Fibroblast of mammary gland (primary cell): ENCODE measurements at places on chromosomes 2 and 18.

GRCh38 chr18:66867653-66868052 lies 263.8 kb upstream of the CDH19 start:
- DNase-seq: no peak

DNA sequence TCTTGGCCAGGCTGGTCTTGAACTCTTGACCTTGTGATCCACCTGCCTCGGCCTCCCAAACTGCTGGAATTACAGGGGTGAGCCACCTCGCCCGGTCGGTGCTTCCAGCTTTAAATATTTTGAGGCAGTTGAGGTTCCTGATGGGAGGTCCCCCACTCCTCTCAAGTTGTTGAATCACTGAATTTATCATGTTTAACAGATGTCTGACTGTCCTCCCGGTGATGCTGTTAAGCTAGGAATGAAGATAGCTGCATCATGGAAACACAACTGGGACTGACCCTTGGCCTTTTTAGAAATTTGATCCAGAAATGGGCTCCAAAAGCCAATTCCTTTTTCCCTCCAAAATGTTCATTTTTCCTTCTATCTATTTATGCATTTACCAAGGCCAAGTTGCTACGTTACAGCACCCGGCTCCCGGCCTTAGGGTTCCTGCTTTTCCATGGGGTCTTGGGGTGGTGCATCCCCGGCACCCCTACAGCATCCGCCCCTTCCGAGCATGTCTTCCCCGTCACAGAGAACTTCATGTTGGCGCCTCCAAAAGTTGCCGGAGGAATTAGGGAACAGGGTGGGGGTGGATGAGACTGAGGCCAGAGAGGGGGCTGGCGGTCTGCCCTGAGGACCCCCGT lies 43.9 kb downstream of the PAX8 start:
- peak; percentile 68 for DNase-seq

DNA sequence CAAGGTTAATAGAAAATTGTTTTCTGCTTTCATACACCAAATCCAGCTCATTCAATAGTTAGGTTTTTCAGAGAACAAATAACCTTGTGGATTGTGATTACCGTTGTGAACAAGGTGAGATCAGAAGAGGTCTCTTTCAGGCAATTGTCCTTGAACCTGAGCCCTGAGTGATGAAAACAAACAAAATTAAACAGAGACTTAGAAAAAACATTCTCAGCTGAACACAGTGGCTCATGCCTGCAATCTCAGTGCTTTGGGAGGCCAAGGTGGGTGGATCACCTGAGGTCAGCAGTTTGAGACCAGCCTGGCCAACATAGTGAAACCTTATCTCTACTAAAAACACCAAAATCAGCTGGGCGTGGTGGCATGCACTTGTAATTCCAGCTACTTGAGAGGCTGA lies 68.1 kb downstream of the HNMT start:
- DNase-seq: no peak

DNA sequence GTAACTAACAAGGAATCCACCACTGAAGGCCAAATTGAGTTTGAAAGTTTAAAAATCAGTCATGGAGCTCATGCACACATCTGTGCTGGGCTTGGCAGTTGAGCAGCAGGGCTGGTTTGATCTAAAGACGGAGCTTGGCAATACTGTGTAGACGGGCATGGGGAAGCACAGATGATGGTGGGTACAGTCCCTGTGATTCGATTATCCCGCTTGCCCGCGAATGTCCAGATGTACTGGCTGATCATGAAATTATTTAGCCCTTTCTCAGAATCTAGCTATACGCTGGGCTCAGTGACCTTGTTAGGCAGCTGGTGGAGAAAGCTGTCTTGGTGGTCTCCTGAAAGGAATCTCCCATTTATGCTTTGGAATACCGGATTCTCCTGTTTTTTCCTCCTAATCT lies 74.8 kb upstream of the SOX11 start:
- DNase-seq: no peak

DNA sequence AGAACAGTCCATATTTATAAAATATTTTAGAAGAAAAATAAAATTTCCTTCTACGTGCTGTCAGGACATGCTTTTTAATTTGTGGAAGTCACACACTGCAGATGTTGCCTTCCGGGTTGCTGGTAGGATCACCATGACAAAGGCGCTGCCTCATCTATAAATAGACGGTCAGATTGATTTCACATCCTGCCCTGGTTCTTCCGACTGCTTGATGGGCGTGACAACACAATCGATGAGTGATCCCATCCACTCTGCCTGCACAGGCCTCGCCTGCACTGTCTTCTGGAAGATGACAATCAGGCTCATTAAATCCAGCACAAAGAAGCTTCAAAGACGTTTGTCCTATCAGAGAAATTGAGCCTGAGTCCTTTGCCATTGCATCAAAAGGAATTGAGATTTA lies 318.9 kb upstream of the TRIB2 start:
- no peak for DNase-seq

GRCh38 chr2:201118121-201118960 lies 2.4 kb downstream of the CFLAR start:
- peak; percentile 74 for DNase-seq

- no peak for DNase-seq
Measured at GRCh38 chr2:66430505-66431273, 4.2 kb upstream of the MEIS1 start.

DNA sequence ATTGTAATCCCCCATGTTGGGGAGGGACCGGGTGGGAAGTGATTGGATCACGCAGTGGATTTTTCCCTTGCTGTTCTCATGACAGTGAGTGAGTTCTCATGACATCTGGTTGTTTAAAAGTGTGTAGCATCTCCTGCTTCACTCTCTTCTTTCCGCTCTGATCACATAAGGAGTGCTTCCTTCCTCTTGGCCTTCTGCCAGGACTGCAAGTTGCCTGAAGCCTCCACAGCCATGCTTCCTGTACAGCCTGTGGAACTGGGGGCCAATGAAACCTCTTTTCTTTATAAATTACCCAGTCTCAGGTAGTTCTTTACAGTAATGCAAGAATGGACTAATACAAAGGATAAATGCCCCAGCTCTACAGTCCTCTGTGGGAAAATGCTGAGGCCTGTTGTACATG lies 437.5 kb upstream of the NXPH2 start:
- DNase-seq: no peak

- DNase-seq: no peak
Measured at GRCh38 chr18:55850904-55851303, 262.9 kb upstream of the TCF4 start.

DNA sequence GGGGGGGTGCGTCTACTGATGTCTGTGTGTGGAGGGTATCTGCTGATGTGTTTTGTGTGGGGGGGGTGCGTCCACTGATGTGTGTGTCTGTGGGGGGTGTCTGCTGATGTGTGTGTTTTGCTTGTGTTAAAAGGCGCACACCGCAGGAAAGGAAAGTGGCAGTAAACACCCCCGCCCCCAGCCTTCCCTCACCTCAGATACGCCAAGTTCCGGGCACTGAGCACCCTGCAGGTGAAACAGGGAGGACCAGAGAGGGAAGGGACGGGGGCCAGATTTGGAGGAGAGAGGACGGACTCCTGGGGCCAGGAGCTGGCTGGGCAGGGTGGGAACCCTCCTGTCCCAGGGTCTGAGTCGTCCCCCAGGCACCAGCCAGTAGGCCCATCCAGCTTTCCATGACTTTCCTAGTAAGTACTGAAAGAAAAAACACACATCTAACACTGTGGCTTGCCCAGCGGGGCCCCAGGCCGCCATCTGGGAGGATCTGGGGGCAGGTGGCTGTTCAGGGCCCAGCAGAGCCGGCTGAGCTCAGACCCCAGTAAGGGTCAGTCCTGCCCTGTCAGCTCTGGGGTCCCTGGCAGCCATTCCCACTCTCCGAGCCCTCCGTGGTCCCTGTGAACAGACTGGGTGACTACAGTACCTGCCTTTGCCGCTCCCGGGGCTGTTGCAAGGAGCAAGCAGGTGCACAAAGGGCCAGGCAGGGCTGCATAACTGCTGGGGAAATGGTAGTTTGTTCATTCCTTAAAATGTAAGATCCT lies 126.9 kb downstream of the NFATC1 start:
- DNase-seq: no peak

GRCh38 chr18:10138719-10139118 lies 224.9 kb downstream of the VAPA start:
- DNase-seq: no peak

- no peak for DNase-seq
Measured at GRCh38 chr2:1839066-1839756, 94.9 kb upstream of the PXDN start.

DNA sequence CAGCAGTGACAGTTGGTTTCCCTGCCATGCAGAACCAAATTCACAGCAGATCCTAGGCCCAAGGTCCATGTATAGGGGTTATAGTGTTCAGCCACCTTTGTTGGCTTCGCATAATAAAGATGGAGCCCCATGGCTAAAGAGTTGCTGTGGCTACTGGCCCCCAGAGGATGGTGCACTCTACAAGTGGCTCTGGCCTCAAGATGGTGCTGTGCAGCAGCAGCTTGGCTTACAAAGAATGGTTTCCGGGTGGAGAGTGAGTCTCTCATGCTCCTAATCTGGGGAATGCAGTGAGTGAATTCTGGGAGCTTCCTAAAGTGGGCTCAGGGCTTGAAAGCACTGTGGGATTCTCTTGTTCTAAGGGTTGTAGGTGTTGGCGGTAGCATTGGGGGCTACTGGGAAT lies 1199.7 kb downstream of the CNTNAP5 start:
- no peak for DNase-seq

DNA sequence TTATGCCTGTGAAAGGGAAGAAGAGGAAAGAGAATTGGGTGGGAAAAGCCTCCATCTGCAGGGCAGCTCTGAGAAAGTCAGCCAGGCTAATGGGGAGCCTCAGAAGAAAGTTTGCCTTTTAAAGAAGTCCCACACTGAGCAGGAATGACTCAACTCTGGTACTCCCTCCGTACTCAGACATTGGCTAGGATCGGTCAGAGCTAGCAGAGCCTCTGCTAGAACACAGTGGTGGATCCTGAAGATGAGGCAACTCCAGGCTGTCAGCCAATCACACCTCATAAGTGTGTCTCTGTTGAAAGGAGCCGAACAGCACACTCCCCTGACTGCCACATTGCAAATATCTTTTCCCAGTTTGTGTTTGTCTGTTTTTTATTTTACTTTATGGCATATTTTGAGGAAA lies 96.9 kb downstream of the HNRNPLL start:
- peak; percentile 95 for DNase-seq

- peak; percentile 28 for DNase-seq
Measured at GRCh38 chr2:65429786-65430602, 2.4 kb downstream of the SPRED2 start.

DNA sequence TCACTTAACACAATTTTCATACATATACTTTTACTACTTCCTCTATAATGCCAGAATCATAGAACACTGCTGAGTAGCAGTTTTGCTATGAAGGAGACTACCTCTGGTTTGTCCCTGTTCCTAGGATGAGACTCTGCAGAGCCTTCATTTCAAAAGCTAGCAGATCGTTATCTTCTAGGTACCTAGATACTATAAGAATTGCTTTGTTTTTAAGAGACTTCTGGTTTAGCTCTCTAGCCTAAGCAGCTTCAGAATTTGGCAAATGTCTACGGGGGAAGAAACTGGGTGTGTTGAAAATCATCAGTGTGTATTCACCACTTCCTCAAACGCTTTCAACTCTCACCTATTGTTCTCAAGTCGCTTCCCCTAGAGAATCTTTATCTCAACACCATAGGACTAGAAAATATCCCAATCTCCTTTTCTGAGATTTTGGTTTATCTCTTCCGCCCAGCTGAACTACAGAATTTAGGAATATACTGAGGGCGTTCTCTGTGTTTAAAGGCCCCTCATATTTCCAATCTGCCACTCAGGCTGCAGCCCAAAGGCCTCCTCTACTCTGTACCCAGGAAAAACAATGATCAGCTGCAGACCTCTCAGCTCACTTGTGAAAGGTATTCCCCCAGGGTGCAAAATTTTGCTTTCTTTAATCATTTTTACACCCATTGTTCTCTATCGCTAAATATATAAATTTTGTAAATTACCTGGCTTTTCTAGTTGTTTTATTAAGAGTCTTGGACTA lies 28.7 kb downstream of the SMAD2 start:
- no peak for DNase-seq

DNA sequence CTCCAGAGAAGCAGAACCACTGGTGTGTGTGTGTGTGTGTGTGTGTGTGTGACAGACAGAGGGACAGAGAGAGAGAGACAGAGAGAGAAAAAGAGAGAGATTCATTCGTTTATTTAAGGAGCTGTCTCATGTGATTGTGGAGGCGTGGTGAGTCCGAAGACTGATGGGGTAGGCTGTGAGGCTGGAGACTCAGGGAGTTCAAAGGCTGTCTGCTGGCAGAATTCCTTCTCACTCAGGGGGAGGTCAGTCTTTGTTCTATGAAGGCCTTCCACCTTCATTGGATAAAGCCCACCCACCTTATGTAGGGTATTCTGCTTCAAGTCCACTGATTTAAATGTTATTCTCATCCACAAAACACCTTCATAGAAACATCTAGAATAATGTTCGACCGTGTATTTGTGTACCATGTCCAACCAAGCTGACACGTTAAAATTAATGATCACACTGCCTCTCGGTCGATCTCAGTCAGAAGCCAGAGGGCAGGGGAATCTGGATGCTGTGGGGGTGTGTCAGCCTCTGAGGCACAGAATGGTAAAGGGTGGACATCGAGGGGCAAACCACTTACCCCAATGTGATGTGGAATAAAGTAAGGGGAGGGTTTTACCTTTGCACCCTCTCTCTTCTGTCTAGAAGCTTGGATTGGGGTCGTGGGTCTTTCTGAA lies 275.6 kb downstream of the SLC4A3 start:
- DNase-seq: no peak

DNA sequence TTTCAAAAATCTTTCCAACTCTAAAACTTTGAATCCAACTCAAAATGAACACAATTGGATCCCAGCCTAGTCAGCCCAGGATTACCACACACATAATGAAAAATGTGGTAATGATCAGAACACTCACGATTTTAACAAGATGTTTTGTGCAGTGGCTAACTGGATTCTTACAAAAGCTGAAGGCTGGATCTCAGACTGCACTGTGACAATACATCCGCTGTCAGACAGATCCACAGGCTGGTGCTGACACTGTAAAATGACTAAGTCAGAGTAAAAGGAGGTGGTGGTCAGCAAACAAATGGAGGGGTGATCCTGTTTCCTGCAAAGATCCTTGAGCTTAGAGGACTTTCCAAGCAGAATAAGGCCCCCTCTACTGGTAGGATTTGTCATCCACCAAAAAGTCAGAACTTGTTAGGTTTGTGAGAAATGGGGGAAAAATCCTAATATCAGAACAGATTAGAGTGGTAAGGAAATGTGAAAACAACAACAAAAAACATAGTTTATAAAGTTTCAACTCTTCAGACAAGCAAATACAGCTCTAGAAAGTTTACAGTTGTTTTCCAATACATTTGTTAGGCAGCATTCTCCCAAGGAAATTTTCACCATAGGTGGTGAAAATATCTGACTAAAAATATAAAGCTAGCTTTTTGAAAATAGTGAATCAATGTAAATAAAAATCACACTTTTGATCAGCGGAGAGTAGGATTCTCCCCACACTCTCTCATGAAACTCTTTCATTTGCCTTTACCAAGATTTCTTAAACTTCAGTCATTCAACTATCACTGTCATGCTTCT lies 211.9 kb downstream of the AGPS start:
- DNase-seq: peak; percentile 84
